Upper lobe of right lung (tissue), 1 donor: ENCODE measurements at places on chromosomes 1 and 21. TPM values are rescaled to one million over a fixed set of nuclear protein-coding genes. Genes with fewer than 3 reads are reported as not detected.

Gene CYYR1
- total RNA-seq, result 51.3 TPM

Gene PLEKHM2
- total RNA-seq, result 90.9 TPM

Gene GNAT2
- total RNA-seq, result not detected

Gene CD5L
- 0.93 TPM for total RNA-seq

Gene FABP3
- 63.6 TPM for total RNA-seq

Gene SLFNL1
- 2.8 TPM for total RNA-seq

Gene ASAP3
- 35.9 TPM for total RNA-seq

Gene CHRM3
- total RNA-seq, result 5.4 TPM
